ENCODE measurements at places on chromosomes 11 and 22. TPM values are rescaled to one million over a fixed set of nuclear protein-coding genes. Genes with fewer than 3 reads are reported as not detected.

Gene USP47
- 54.8 TPM for total RNA-seq

Gene CCDC15
- 3.1 TPM for total RNA-seq

Gene PLEKHB1
- 1.3 TPM for total RNA-seq

DNA sequence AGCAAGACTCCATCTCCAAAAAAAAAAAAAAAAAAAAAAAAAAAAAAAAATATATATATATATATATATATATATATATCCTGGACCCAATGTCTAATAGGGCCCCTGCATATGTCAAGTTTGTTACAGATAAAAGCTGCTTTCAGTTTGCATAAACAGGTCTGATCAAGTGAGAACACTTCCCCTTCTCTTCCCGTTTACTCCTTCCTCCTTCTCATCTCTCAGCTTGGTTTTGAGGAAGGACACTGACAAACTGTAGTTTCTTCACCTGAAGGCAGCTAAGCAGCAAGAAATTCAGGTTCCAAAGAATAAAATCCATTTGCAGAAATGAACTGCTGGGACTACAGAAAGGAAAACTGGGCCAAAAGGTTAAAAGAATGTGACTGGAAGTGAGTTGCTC is 11.7 kb downstream of the THOC5 start:
- no peak for DNase-seq

- DNase-seq, result no peak
Observed at GRCh38 chr11:69423611-69424385, 57.7 kb upstream of the LINC01488 start.

DNA sequence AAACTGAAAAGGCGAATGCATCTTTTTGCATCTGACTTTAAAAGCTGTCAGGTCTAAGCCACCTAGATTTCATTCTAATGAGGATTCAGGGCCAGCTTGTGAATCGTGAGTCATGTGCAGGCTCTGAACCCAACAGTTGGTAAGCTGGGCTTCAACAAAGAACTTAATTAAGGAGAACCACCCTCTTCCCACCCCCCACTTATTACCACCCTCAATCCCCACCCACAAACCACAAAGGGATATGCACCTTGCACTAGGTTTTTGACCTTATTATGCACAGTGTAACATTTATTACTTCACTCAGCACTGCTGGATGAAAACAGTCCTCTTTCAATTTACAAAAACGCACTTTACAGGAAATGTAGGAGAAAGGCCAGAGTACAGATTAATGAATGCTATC is 94.1 kb upstream of the LIN7C start:
- no peak for DNase-seq

- DNase-seq, result no peak
Observed at GRCh38 chr11:12528487-12528886, 145.7 kb upstream of the TEAD1 start.

- DNase-seq, result no peak
Observed at GRCh38 chr22:42306010-42306409, 35.6 kb upstream of the TCF20 start.

DNA sequence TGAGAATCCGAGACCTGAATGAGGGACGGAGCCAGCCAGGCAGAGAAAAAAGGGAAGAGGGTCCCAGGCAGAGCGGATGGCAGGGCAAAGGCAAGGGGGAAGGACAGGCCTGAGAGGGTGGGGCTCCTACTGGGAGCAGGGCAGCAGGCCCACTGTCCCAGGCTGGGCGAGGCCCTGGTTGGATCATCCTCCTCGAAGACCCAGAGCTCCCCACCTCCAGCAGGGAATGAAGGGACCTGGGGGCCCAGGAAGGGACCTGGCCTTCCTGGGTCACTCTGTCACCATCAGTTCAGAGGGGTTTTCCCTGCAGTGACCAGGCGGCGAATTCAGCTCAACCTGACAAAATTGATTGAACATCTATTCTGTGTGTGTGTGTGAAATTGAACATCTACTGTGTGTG is 4.0 kb downstream of the CD5 start:
- DNase-seq, result no peak

DNA sequence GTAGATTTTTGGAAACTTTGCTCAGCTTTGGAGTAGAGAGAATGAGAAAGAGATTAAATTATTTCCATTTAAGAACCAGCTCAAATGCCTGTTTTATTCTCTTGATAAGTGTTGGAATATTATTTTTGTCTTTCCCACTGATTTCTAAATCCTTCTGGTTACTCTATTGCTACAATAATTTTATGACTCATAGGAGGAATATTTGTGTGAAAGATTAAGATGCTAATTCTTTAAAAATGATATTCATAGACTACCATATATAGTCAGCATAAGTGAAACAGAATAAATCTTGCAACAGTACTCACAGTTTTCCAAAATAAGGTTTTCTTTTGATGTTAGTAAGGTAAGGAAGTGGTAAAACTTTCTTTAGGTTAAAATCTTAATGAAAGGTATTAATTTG is 60.9 kb downstream of the YAP1 start:
- no peak for DNase-seq

GRCh38 chr11:67260406-67260805 is 5.9 kb upstream of the GRK2 start:
- DNase-seq, result no peak

DNA sequence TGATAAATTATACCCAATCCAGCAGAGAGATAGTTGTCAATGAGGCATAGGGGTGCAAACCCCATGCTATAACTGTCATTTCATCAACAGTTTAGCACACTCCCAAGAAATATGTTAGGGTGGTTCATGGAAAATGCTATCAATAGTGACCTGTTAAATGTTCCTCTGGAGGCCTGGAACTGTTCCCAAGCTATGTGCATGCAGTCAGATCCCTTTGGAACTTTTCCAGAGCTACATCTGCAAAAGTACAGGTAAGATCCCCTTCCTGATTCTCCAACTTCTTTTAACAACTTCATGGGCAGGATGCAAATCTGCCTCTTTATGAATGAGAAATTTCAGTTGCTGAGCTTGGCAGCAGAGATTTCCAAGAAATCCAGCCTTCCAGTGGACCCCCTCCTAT is 27.2 kb downstream of the ABTB2 start:
- no peak for DNase-seq

GRCh38 chr11:133243832-133244231 is 288.5 kb downstream of the OPCML start:
- no peak for DNase-seq

GRCh38 chr11:129458278-129458677 is 82.6 kb downstream of the BARX2 start:
- DNase-seq, result no peak

DNA sequence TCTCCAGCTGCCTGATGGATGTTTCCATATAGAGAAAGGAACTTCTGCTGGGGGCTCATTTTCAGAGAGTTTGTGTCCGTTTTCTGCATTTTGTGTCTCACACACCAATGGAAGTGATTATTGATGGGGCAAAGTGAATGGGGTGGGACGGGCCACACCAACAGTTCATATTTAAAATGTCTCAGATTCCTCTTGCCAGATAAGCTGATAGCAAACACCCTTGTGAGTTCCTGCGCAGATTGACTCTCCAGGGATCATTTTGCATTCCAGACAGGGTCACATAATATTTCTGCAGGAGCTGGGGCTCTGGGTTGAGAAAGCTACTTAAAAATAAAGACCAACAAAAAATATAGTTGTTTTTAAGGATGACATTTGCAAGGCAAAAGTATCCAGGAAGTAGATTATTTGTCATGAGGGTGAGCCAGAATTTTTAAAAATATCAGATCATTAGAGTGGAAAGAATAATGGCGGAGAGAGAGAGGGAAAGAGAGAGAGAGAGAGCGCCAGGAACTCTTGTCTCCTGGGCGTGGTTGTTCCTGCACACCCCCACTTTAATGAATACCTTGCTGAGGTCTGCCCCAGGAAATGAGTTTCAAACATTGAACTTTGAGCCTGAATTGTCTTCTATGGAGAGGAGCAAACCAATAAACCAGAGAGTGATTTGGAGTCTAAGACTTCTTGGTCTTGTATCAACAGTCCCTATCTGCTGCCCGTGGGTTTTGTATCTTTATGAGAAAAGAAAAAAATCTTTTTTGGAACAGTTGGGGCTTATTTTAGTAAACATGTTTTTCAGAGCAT is 33.3 kb downstream of the MICAL2 start:
- no peak for DNase-seq
